ENCODE measurements at places on chromosomes 4 and X.

GRCh38 chr4:72909461-72909860 is 160.1 kb downstream of the COX18 start:
- DNase-seq: no peak

DNA sequence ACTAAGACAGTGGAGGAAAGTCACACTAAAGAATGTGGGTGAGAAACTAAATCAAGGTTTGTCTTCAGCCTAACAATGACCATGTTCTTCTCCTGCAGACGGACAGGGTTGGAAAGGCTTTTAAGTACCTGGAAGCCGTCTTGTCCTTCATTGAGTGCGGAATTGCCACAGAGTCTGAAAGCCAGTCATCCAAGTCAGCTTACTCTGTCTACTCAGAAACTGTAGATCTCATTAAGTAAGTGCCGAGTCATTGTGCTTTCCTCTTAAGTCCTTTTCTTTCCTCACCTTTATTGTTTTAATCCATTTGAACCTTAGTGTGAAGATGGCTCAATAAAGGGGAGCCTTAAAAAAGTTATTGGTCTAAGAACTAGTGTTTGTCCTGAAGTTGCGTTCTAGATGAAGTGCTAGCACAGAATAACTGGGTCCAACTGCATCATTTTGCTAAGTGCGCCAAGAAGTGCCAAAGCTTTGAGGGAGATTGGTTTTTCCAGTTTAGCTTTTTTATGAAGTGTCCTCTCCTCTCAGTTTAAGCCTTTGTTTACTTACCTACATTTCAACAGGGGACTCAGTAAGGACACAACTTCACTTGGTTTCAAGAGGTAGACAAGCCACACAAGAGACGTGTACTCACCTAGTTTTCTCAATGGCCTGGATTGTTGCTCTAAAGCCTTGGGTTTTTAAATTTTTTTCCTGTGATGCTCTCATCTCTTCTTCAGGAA is 89.3 kb downstream of the KLHL8 start:
- no peak for DNase-seq

DNA sequence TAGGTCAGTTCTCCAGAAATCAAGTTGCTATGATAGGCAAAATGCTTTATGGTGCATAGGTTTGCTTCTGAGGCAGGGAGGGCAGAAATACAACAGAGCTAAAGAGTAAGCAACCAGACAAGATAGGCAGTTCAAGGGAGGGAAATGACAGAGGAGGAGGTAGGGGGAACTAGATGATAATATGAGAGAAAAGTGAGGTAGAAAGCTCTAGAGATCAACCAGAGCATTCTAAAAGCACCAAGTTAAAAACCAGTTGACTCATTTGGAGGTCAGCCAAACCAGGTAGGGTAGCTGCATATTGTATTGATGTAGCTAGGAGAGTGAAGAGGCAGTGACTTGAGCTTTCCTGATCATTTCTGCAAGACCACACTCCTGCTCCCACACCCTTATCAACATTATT is 49.0 kb upstream of the SLC16A2 start:
- no peak for DNase-seq

DNA sequence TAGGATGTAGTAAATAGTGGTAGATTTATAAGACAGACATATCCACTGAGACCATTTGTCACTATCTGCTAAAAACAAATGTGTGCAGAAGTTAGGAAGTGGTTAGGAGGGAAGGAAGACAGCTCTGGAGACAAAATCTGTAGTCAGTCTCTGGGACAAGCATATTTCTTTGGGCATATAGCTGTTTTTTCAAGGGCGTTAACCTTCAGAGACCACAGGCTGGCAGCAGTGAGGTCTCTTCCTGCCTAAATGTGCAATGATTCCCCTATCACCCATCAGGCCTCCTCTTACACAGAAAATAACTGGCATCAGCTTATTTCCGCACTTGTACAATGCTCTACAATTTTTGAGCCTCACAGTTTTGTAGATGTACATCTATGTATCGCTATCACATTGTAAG is 6.5 kb downstream of the TMEM150C start:
- DNase-seq: peak; percentile 3

DNA sequence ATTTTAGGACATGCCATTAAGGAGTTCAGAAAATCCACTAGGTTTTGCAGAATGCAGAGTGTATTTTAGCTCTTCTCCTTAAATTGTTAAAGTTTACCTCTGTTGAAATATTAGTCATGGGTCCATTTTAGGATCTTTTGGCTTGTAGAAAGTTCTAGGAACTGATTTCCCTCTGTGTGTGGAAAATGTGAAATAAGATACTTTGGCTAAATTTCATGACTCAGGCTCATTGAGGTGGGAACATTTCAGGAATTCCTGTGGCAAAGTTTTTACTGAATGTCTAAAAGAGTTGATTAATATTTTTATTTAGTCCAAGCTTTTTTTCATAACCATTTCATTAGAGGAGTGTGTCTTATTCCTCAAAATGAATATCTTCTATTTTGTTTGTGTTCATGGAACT is 7.0 kb downstream of the FHIP1A start:
- peak; percentile 90 for DNase-seq

DNA sequence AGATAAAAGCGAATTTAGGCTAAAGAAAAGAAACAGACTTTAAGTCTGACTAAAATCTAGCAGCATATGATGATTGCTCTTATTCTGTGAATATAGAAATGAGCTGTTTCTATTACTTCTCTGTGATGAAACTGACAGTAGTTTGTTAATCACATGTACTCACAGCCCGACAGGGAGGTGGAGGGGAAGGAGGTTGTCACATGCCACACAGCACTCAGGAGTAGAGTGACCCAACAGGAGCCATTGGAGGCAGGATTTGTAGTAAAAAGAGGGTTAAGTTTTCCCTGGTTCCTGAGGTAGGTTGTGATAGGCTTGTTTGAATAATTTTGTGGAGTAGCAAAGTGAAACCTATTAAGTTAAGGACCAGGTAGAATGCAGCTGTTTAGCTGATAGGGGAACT is 495.9 kb downstream of the CENPC start:
- no peak for DNase-seq

DNA sequence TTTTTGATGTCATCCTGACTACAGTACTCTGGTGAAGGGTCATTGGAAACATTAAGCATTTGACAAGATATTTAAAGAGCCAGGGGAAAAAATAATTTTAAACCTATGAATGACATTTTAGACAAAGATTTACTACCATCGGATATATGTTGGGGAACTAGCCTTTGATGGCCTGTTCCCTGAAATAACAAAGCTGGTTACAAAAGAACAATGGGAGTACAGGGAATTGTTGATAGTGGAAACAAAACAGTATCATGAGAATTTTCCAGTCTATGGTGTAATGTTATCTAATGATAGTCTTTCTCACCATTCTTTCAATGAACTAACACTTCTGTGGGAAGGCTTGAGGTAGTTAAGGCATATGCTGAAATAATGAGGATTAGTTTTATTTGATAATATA is 125.9 kb upstream of the KLHL4 start:
- no peak for DNase-seq

DNA sequence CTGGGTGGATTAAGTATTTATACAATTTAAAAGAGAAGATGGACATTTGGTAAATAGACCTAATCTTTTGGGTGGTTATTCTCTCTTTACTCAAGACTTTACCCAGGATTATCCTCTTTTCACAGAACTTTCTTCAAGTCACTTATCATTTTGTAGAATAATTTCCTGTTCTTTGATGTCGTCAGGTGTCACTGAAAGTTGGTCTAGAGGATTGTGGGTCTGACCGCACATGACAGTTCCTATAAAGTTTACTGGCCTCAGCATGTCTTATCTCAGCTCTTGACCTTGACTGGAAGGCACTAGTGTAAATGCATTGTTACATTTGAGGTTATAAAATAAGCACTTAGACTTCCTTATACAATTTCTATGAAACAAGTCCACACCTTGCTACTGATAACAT is 139.9 kb upstream of the SLC4A4 start:
- DNase-seq: no peak

GRCh38 chr4:188778905-188779304 is 639.7 kb downstream of the TRIML1 start:
- peak; percentile 92 for DNase-seq

GRCh38 chr4:95627709-95628108 is 78.9 kb upstream of the UNC5C start:
- DNase-seq: no peak

GRCh38 chrX:111123606-111124179 is 27.7 kb downstream of the PAK3 start:
- DNase-seq: no peak

DNA sequence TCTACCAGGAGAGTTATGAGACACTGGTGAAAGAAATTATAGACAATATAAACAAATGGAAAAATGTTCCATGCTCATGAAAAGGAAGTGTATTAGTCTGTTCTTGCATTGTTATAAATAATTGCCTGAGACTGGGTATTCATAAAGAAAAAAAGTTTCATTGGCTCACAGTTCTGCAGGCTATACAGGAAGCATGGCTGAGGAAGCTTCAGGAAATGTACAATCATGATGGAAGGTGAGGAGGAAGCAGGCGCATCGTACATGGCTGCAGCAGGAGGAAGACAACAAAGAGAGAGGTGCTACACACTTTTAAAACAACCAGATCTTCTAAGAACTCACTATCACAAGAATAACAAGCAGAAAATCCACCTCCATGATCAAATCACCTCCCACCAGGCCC is 184.3 kb downstream of the NPNT start:
- DNase-seq: no peak

DNA sequence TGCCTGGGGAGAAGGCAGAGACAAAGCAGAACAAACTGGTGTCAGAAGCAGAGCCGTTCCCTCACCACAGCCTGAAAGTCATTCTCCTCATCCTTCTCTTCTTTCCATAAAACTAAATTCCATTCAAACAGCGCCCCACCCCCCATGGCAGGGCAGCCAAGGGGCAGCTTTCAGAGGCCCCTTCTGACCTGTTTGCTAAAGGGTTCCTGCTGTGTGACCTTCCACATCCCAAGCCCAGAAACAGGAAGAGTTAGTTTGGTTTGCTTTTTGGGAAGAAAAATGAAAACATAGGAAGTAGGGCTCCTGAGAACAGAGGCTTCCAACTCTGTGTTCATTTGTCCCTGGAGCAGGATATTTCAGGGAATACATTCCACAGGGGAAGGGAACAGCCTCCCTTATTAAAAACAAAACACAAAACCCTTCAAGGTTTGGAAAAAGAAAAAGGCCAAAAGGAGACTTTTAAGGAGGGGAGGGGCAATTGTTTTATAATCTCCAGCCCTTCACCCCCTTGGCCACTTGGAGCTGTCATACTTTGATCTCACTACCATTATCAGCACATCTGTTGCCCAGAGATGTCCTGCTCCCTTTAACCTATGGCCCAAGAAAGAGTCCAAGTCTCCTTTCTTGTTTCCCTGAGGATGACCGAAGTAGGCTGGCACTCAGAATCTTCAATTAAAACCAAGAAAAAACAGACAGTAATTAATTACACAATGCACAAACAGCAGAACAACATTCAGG is 25.3 kb downstream of the STARD8 start:
- DNase-seq: no peak

- no peak for DNase-seq
These were observed 41.3 kb upstream of the CRMP1 start for GRCh38 chr4:5933996-5934831.

GRCh38 chr4:135316266-135316779 is 1114.7 kb upstream of the PABPC4L start:
- DNase-seq: no peak

GRCh38 chrX:148633218-148633908 is 132.9 kb downstream of the AFF2 start:
- no peak for DNase-seq

GRCh38 chr4:161252520-161253141 is 911.2 kb downstream of the FSTL5 start:
- DNase-seq: peak; percentile 1

DNA sequence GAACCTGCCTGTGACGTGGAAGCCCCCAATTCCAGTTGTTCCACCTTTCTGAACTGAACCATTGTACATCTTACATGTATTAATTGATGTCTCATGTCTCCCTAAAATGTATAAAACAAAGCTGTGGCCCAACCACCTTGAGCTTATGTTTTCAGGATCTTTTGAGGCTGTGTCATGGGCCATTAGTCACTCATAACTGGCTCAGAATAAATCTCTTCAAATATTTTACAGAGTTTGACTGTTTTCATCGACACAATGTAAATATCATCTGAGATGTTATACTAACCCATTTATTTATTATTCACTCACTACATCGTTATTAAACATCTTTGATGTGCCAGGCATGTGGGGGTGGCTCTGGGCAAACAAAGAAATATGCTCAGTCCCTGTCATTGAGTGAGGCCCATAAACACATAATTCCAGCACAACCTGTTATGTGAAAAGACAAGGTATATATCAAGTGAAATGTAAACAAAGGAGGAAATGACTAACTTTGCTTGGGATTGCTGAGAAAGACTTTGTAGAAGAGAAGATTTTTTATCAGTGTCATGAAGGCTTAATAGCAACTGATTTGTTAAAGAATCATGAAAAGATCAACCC is 34.5 kb upstream of the PPM1K start:
- DNase-seq: no peak
